CD4-positive, alpha-beta memory T cell (primary cell): ENCODE measurements at places on chromosomes 4 and X. TPM values are rescaled to one million over a fixed set of nuclear protein-coding genes. Genes with fewer than 3 reads are reported as not detected.

Gene ETDA
- not detected for polyA plus RNA-seq

Gene MAML3
- 0.50 TPM for polyA plus RNA-seq

Gene UGT2A1
- not detected for polyA plus RNA-seq

Gene UXT
- 275 TPM for polyA plus RNA-seq

Gene OTC
- polyA plus RNA-seq = not detected

Gene DKK2
- polyA plus RNA-seq = not detected

Gene CFI
- polyA plus RNA-seq = not detected

Gene NOX1
- polyA plus RNA-seq = not detected

Gene CD38
- polyA plus RNA-seq = 3.0 TPM

Gene PACRGL
- 5.4 TPM for polyA plus RNA-seq

Gene UNC5C
- polyA plus RNA-seq = not detected

Gene RTL9
- polyA plus RNA-seq = not detected

Gene USP26
- polyA plus RNA-seq = not detected

Gene CEP135
- 8.6 TPM for polyA plus RNA-seq

Gene ZNF595
- 3.0 TPM for polyA plus RNA-seq

Gene BCOR
- polyA plus RNA-seq = 1.9 TPM

Gene RIPPLY1
- not detected for polyA plus RNA-seq

Gene ZNF674
- 0.22 TPM for polyA plus RNA-seq

Gene ADH6
- polyA plus RNA-seq = not detected

Gene NDUFB11
- polyA plus RNA-seq = 180 TPM

Gene SSX1
- not detected for polyA plus RNA-seq

Gene ADGRG4
- not detected for polyA plus RNA-seq

Gene DIPK2B
- polyA plus RNA-seq = not detected

Gene LUZP4
- not detected for polyA plus RNA-seq

Gene SRPK3
- polyA plus RNA-seq = not detected

Gene PPARGC1A
- polyA plus RNA-seq = not detected

Gene TSPYL2
- polyA plus RNA-seq = 24.4 TPM

Gene PALLD
- 1.4 TPM for polyA plus RNA-seq

Gene FIP1L1
- 63.9 TPM for polyA plus RNA-seq

Gene CCKAR
- polyA plus RNA-seq = not detected

Gene DCAF8L2
- not detected for polyA plus RNA-seq

Gene ADRA2C
- not detected for polyA plus RNA-seq

Gene F8A3
- 2.9 TPM for polyA plus RNA-seq

Gene ARR3
- polyA plus RNA-seq = not detected

Gene BRS3
- not detected for polyA plus RNA-seq

Gene PABPC4L
- polyA plus RNA-seq = not detected

Gene NIPAL1
- 0.65 TPM for polyA plus RNA-seq

Gene HS6ST2
- not detected for polyA plus RNA-seq

Gene TXK
- polyA plus RNA-seq = 53.3 TPM

Gene HNRNPDL
- polyA plus RNA-seq = 279 TPM

Gene PLAC8
- polyA plus RNA-seq = 424 TPM

Gene CCDC110
- not detected for polyA plus RNA-seq

Gene FRMPD3
- polyA plus RNA-seq = not detected

Gene MAGEA4
- polyA plus RNA-seq = not detected

Gene VCX
- polyA plus RNA-seq = not detected

Gene ETDB
- polyA plus RNA-seq = not detected

Gene NMU
- polyA plus RNA-seq = 0.49 TPM

Gene KLB
- 0.06 TPM for polyA plus RNA-seq

Gene TADA2B
- 2.8 TPM for polyA plus RNA-seq
